Head of caudate nucleus (tissue), 42 donors: ENCODE measurements at places on chromosomes 11 and 22.

- DNase-seq: no peak
These were observed 105.1 kb downstream of the FBXO7 start for GRCh38 chr22:32579529-32580220.

GRCh38 chr11:38598418-38598817 lies 2000.4 kb upstream of the RAG2 start:
- no peak for DNase-seq

DNA sequence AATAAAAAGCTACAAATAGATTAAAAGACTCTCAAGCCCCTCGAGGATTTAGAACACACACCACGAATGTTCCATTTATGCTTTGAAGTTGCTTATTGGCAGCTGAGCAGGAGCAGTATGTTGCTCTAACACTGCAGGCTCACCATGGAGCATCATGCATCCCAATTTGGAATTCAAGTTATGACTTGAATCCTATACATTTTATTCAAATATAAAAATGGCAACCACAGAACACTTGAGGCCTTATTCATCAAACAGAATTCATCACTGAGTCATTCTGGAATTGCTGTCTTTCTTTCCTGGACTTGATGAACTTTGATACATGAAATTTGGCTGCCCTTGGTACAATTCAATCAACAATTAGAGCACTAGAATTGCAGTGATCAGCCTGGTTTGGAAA lies 24.5 kb upstream of the BLID start:
- DNase-seq: no peak

DNA sequence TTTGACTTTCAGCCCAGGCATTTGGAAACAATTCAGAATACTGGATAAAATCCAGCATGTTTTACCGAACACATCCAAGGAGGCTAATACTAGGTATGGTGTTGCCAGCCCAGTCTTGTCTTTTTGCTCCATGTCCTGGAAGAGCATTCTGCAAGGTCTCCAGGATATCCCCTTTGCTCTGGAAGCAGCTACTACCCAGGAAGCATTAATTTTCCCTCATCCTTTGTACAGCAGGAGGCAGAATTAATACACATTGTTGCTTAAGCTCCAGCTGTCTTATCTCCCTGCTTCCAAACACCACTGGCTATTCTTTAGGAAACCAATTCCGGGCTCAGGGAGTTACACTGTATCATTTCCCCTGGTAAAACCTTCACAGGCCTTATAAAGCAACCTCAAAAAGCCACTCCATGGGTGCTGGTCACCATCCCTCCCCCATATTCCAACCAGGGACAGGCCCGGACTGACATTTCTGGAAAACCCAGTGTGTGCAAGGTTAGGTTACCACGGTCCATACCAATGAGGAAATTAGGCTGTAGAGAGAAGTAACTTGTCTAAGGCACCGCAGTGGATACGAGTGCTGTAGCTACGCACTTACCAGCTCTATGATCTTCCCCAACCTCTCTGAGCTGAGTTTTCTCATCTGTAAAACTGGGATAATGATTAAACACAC lies 1.5 kb upstream of the UBASH3B start:
- DNase-seq: no peak

GRCh38 chr11:117837070-117837776 lies 12.7 kb upstream of the FXYD2 start:
- DNase-seq: no peak

DNA sequence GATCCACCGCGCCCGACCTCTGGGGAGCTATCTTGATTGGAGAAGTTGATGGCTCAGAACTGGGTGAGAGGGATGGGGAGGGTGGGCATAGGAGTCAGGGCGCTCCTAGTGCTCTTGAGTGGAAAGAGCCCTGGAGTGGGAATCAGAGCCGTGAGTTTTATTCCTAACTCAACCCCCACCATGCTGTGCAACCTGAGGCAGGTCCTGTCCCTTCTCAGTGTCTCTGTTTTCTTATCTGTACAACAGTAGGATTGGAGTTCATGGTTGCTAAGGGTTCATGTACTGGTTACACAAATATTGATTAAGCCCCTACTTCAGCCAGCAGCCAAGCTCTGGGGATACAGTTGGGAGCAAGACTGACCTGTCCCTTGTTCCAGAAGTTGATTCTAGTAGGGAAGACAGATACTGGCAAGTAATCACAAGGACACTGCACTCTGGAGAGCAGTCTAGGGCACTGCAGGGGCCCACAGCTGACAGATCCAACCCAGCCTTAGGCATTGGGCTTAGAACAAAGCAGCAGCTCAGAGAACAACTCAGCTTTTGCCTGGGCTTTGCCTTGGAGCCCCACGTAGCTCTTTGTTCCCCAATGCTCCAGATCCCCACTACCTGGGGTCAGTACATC lies 12.4 kb upstream of the DAGLA start:
- no peak for DNase-seq
